ENCODE measurements at places on chromosomes 7 and 10.

DNA sequence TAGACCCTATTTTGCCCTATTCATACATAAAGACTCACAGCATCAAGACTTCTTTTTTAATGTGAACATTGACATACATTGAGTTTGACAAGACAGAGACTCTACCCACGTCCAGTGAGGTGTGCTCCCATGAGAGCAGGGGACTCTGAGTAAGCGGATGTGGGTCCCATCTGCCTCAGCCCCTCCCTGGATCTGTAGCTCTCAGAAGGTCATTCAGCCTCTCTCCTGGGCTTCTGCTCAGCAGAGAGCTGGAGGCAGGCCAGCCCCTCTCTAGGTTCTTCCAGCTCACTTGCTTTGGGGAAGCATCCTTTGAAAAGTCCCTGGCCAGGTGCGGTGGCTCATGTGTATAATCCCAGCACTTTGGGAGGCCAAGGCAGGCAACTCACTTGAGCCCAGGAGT lies 146.9 kb upstream of the ZMIZ1 start:
- no peak for DNase-seq

DNA sequence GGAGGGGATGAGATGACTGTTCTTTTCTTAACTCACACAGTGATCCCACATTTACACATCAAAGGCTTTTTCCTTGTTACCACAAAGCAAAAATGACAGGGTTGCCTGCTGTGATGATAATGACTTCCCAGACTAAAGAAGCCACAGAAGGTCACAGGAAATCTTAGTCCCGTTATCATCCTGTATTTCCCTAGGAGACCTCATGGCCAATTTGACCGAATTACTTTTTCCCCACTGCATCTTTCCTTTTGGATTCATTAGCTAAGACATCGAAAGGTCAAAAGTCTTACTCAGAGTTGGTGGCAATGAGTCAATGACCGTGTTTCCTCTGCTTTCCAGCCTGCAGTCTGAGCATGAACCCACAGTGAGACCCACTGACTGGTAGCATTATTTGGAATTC lies 130.1 kb upstream of the INHBA start:
- no peak for DNase-seq

- no peak for DNase-seq
Observed at GRCh38 chr7:64636386-64636785, 29.5 kb upstream of the ZNF107 start.

- no peak for DNase-seq
Observed at GRCh38 chr10:72472306-72472705, 117.6 kb upstream of the DNAJB12 start.

GRCh38 chr10:63670291-63670898 lies 149.2 kb downstream of the REEP3 start:
- no peak for DNase-seq

GRCh38 chr10:125375210-125375609 lies 214.8 kb upstream of the CTBP2 start:
- DNase-seq: no peak

DNA sequence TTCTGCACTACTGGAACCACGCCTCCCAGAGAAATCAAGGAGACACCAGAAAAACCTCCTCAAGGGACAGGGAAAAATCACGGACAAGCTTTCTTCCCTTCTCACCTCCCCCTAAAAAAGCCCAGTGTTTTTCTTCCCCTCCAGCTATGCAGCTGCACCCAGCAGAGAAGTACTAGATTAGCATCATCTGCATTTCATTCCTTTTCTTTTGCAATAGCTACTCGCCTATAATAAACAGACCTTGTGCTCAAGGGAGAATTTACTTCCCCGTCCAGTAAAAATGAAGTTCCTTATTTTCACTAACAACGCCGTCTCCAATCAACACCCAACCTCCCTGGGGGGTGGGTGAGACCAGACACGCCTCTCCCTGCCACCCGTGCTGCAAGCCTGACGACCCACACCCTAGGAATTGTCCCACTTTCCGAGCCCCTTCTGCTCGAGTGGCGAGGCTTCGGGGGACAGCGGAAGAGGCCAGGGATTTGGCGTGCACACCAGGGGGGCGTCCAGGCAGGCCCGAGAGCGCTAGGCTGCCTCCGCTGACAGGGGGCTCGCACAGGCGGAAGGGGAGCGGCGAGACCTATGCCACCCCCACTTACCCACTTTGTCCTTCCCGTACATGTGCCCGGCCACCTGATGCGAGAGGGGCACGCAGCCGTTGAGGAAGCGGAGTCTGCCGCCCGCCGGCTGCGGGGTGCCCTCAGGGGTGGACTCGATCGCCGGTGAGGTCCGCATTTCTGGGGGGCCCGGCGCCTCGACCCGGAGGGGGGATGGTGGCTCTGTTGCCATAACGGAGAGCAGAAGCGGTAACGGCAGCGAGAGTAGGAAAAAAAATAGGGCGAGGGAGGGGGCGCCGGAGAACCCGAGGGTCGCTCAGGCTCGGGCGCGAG lies 625 bp downstream of the IPMK start:
- DNase-seq: no peak

GRCh38 chr7:93902777-93903423 lies 3.5 kb upstream of the GNGT1 start:
- DNase-seq: no peak

- DNase-seq: no peak
Observed at GRCh38 chr10:132526676-132527075, 10.9 kb upstream of the INPP5A start.

DNA sequence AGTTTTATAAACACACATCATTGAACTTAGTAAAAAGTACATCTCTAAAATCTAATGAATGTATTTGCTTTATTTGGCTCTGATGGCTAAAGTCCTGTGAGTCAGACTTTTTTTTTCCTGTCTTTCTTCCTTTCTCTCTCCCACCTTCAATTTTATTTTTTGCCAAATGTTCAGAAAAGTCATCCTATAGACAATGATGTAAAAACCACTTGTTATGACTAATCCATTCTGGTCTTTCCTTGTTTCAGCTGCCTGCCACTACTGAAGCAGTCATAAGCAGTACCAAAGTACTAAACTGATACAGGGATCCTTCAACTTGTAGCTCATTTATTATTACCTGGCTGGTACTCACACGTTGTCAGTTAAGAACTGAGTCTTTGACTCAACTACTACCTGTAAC lies 23.9 kb downstream of the HECTD2 start:
- no peak for DNase-seq

GRCh38 chr10:100826983-100827818 lies 81.8 kb downstream of the PAX2 start:
- DNase-seq: no peak

GRCh38 chr10:128125416-128125943 lies 743 bp downstream of the MKI67 start:
- DNase-seq: no peak

GRCh38 chr10:98367604-98368451 lies 47.2 kb downstream of the PYROXD2 start:
- DNase-seq: no peak

- no peak for DNase-seq
Observed at GRCh38 chr10:113665806-113666354, 2.0 kb upstream of the NRAP start.

DNA sequence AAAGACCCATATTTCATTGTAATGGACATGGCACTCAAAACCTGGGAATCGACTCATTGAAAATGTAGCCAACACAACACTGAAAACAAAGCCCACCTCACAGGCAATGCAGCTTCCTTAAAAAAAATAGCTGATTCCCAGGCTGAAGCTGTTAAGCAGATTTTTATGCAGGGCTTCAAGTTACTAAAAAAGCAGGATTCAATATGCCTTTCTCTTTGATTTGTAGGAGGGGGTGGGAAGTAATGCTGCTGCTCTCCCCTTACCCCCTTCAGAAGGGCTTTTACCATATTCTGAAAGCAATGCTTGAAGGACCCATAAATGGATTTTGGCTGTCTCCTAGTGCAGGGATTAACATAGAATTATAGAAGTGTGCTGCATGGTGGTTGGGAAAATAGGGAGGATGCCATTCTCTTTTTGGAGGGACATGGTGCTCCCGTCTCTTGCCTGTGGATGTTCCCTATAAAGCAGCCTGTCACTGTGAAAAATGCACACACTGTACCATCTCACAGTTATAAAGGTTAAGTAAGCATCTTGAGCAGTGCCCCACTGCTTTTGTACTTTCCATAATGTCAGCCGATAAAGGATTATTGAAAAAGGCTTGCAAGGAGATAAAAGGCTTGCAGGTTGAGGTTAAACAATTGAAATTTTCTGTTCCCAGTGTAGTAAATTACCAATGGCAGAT lies 262.8 kb downstream of the AUTS2 start:
- DNase-seq: no peak

DNA sequence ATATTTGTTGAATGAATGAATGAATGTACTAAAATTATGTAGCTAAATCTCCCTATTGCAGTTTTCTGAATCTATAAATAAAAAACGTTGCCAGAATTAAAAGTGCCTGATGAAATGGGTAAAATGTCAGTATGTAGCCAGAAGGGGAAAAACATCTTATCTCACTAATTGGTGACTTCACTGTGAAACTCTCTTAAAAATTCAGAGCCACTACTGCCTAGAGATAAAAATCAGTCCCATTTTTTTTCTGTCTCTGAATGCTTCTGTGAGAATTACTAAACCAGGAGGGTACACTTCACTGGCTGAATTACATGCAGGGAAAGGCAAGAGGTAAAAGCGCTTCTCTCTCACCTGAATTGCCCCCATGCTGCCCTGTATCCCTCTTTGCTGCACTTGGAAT lies 69.6 kb upstream of the HPS1 start:
- DNase-seq: no peak

DNA sequence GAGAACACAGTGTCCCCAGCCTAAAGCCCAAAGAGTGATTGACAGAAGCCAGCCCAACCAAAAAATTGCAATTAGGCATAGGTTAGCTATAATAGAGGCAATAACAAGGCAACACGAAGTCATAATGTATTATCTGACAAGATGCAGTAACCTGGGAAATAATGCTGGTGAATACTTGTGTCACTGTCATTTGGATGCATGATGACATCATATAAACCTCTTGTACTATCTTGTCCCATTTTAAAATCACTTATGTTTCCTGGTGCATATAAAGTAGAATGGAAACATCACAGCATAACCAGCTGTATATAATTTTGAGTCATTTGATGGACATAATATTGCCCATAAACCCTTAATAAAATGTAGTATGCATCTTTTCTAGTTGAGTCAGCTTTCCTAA lies 1138.3 kb upstream of the LRRTM3 start:
- no peak for DNase-seq

DNA sequence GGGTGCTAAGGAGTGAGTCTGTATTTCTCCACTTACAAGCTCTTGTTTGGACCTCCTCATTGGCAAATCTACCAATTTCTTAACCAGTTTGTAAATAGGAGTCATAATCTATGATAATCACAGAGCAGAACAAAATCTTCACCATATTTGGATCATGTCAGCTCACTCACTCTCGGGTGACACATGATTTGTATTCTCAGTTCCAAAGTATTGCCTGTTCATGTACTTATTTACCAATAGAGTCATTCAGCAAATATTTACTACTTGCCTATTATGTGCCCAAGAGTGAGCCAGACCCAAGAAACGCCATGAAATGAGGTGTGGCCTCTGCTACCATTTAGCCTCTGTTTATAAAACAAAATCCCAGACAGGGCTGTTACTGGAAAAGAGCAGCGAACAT lies 114.8 kb downstream of the TSPAN12 start:
- DNase-seq: no peak

DNA sequence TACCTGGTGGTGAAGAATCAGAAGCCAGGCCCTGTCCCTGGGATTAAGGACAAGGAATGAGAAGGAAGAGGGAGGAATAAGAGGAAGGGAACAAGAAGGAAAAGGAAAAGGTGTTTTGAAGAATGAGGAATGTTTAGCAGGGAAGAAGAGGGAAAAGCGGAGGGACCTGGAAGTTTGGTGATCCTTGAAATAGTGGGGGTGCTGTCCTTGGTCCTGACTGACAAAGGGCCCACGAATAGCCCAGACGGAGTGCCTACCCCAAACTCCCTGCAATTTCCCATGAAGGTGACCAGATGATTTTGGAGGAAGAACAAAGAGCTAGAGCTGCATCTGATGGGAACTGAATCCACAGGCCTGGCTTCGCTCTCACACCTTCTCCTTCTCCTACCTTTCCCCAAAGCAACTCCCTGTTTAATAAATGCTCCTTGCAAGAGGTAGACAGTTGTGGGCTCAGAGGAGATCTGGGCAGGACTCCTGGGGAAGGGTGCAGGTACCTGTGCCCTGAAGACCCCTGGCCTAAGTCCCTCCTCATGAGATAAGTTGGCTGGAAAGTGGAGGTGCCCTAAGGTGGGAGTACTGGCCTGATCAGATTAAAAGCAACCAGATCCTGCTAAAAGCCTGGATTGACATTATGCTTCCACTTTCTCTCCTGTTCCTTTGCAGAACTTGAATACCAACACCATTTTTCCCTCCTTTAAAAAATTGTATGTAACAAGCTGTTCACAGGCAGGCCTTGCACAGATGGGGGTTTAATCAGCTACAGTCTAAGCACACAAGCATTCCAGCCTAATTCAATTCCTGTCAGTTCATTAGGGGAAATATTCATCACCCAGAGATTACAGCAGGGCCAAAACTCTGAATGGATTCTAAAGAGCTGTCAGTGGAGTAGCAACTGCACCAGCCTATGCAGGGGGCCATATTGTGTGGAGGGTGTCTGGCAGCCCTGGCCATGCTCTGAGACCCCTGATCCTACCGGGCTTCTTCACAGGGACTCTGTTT lies 19.4 kb downstream of the KAZALD1 start:
- DNase-seq: no peak

DNA sequence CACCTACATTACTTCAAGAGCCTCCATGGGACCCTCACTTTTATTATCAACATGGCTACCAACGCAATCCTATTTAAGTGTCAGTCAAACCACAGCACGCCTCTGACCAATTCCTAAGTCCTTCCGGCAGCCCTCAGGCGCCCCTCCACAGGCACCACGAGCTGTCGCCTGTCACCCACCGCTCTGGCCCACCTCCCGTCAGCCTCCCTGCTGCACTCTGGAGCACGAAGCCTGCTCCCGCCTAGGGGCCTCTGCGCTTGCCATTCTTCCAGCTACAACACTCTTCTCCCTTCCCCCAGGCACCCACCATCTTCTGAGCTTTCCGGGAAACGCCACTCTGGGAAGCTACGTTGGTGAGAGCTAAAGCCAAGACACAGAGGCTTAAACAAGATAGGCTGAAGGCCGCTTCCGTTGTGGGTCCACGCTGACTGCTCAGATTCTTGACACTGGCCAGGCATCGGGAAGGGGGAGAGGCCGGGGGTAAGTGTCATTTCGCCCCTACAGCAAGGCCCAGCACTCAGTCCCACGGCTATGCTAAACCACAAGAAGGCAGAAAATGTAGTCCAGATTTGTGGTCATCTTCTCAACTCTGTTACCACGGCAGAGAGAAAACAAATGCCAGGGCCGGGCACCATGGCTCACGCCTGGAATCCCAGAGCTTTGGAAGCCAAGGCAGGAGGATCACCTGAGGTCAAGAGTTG lies 56.7 kb downstream of the GNA12 start:
- DNase-seq: no peak
